Choroid plexus epithelial cell (primary cell): ENCODE measurements at places on chromosomes 4 and X.

DNA sequence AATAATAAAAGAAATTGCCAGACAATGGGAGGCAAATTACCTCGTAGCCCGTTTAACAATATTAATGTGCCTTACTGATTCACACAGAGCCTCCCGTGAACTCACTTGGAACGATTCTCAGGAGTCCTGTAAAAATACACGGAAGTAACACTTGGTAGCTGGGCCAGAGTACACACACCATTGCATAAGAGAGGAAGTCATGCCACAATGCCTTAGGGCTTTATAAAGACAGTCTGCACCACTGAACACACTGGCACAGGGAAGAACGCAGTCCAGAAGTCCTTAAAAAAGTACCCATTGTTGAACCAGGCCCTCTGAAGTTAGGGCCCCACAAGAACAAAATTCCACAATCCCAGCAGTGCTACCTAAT lies 15.1 kb downstream of the SLC2A9 start:
- peak; percentile 68 for DNase-seq

GRCh38 chr4:64899563-64899962 lies 490.3 kb upstream of the TECRL start:
- peak; percentile 4 for DNase-seq

GRCh38 chr4:150283689-150284088 lies 205.4 kb downstream of the DCLK2 start:
- DNase-seq = peak; percentile 98

GRCh38 chr4:164081371-164081770 lies 586.9 kb downstream of the TMA16 start:
- DNase-seq = no peak

DNA sequence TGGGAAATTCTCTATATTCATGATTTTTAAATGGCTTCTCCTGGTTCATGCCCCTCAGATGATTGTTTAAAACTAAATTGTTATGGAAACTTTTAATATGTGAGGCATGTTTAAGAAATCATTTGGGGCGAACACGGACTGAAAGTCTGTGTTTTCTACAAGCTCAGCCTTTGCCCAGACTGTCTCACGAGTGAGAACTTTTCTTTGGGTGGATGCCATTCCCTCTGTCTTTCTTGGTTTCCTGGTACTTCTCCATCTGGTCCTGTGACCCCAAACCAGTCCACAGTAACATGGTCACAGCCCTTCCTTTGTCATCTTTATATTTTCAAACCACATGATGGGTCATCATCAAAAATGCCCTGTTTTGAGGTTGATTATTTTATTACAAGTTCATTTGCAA lies 186.6 kb upstream of the GNPDA2 start:
- DNase-seq = no peak

DNA sequence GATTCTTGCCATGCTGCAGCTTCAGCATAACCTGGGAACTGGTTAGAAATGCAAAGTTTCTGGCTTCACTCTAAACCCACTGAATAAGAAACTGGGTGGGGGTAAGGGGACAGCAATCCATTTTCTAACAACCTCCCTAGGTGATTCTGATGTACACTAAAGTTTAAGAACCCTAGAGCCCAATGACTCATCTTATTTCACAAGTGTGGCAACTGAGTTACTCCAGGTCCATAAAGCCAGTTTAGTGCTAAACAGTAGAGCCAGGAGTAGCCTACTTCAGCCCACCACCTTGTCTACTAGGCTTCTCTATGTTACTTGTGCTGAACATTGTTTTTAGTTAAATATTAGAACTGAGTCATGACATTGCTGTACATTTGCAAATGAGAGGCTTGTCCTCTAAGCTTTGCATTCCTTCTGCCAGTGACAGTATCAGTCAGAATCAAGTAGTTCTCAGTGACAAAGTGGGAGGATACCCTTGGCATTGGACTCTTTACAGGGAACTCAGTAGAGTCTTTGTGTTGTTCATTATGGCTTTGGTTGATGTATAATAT lies 518.0 kb downstream of the RPA4 start:
- no peak for DNase-seq

GRCh38 chr4:20625426-20625825 lies 74.8 kb upstream of the PACRGL start:
- no peak for DNase-seq

- no peak for DNase-seq
Measured at GRCh38 chr4:54218736-54219135, 10.4 kb upstream of the PDGFRA start.

- DNase-seq = no peak
Measured at GRCh38 chr4:39609454-39609931, 29.2 kb downstream of the SMIM14 start.

- DNase-seq = peak; percentile 73
Measured at GRCh38 chrX:68146054-68146453, 287.2 kb downstream of the OPHN1 start.

- DNase-seq = no peak
Measured at GRCh38 chr4:8002525-8003309, 63.1 kb upstream of the AFAP1 start.

- no peak for DNase-seq
Measured at GRCh38 chrX:122626871-122627270, 557.2 kb upstream of the GRIA3 start.

DNA sequence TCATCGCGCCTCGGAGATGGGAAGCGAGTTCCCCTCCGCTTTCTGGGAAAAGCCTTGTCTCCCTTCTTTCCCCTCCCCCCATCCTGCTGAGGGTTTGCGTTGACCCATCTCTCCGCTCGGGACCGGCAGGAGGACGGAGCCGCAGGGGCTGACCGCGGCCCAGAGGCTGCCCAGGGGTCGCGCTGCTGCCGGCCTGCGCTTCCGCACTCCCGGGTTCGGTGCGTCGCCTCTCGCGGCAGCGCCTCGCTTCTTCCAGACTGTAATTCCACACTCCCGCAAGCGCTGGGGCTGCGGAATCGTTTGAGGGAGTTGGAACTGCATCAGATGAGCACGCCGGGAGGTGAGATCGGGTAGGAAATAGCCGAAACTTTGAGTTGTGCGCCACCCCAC lies 88.3 kb downstream of the BCOR start:
- peak; percentile 24 for DNase-seq

GRCh38 chr4:75549019-75549418 lies 6.8 kb upstream of the ODAPH start:
- DNase-seq = no peak

DNA sequence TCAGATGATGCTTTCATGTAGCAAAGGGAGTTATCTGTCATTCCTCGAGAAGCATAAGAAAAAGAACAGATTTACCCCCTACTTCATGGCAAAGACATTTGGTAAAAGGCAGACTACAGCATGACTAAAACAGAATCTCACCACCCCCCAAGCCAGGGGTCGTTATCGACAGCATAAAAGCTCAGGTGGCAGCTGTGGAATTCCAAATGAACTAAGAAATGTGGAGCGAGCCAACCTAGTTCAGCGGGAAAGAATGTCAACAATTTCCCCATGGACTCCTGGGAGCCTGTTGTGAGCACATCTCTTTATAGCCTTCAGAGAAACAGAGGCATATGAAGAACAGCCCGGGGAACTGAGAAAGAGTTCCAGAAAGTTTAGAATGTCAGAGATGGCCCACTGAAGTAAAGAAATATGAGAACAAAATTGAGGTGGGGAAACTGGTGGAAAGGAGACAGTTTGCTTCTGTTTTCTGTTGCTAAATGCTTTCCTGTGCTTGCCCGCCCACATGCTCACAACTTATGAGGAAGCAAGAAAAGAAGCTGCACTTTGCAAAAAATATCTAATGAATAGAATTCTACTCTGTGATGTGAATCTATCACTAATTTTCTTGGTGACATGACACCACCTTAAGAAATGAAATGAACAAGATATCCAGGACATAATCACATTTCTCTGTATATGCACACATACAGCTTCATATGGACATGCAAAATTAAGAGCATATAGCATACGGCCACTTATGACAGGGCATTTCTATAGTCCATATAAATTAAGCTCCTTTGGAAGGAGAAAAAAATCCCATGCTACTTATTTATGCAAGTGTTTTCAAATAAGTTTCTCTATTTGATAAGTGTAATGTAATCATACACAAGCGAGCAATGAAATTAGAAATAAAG lies 135.3 kb upstream of the MID1 start:
- DNase-seq = peak; percentile 74

DNA sequence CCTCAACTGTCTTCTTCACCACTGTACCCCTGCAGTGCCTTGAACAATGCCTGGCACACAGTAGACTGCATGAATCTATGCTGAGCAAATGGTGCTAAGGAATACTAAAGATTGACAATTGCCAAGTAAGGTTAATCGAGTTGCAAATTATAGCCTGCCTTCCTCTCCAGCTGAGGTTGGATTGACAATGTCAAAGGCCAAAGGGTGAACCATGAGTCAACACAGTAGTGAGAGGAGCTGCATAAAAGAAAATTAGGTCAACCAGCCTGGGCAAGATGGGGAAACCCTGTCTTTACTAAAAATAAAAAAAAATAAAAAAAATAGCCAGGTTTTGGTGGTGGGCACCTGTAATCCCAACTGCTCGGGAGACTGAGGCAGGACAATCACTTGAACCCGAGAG lies 97.1 kb upstream of the BMPR1B start:
- DNase-seq = no peak

DNA sequence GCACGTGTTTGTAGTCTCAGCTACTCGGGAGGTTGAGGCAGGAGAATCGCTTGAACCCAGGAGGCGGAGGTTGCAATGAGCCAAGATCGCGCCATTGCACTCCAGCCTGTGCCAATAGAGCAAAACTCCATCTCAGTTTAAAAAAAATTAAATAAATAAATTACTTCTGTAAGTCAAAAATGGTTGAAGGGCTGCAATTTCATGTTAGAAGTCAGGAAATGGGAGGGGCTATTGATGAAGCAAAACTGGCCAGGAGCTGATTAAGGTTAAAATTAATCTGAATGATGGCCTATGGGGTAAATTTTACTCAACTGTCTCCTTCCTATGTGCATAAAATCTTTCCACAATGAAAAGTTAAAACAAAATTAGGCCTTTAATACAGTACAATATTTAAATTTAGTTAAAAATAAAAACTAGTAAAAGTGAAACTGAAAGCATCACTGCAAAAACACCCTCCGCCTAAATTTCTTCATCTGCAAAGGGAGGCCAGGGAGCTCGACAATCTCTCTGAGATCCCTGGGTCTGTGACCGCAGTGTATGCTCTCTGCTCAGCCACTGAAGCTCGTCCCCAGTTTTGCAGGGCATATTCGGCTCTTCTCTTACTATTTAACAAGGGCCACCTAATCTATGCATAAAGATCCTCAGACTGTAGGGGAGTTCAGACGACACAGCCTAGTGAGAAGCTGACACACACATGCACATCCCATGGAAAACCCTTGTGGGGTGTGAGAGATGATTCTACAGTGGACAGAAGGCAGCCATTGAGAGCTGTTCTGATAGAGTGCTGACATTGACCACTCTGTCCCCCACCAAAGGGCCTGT lies 57.2 kb downstream of the IRF2 start:
- DNase-seq = peak; percentile 45

- peak; percentile 79 for DNase-seq
Measured at GRCh38 chr4:74451214-74451661, 6.3 kb downstream of the AREG start.

DNA sequence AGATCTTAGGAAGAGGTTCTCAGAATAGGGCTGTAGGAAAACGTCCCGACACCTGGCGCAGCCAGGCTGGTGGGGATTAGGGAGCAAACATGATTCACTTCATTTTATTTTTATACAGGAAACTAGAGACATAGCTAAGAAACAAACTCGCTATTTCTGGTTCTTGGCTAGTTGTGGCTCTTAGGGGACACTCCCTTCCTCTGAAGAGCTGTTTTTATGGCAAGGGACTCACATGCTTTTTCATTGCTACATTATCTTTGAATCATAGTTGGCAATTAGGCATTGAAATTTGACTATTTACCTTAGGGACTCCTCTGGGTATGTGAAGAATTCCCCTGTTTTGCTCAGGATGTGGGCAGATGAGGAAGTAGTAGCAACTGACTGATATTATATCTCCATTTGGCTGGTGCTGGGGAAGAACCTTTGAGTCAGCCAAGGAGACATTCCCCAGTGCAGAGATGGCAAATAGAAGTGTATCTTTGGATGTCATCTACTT lies 174.5 kb downstream of the SMIM20 start:
- DNase-seq = peak; percentile 65

GRCh38 chr4:102037566-102037965 lies 247.0 kb downstream of the BANK1 start:
- DNase-seq = peak; percentile 9

GRCh38 chr4:122718281-122718680 lies 14.2 kb upstream of the BBS12 start:
- no peak for DNase-seq

- no peak for DNase-seq
Measured at GRCh38 chrX:37765507-37765906, 14.4 kb upstream of the CYBB start.

- DNase-seq = peak; percentile 22
Measured at GRCh38 chr4:55947254-55947882, 1.4 kb upstream of the CEP135 start.

GRCh38 chrX:55342533-55343501 lies 78.1 kb upstream of the PAGE3 start:
- DNase-seq = peak; percentile 5

GRCh38 chr4:1599491-1600210 lies 84.5 kb downstream of the FAM53A start:
- DNase-seq = no peak

GRCh38 chr4:25884031-25884782 lies 21.4 kb upstream of the SEL1L3 start:
- DNase-seq = peak; percentile 74

- DNase-seq = peak; percentile 43
Measured at GRCh38 chrX:38375891-38376290, 23.5 kb downstream of the OTC start.

DNA sequence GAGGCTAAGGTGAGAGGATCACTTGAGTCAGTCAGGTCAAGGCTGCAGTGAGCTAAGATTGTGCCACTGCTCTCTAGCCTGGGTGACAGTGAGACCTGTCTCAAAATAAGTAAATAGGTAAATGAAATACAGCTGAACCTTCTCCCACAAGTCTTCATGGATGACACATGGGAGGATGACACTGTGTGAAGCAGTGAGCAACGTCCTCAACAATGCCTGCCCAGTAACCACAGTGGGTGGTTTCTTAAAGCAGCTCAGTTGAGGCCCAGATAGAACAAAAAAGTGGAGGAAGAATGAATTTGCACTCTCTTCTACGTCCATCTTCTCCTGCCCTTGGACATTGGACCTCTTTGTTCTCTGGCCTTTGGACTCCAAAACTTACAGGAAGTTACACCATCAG lies 52.7 kb downstream of the MSX1 start:
- DNase-seq = no peak

DNA sequence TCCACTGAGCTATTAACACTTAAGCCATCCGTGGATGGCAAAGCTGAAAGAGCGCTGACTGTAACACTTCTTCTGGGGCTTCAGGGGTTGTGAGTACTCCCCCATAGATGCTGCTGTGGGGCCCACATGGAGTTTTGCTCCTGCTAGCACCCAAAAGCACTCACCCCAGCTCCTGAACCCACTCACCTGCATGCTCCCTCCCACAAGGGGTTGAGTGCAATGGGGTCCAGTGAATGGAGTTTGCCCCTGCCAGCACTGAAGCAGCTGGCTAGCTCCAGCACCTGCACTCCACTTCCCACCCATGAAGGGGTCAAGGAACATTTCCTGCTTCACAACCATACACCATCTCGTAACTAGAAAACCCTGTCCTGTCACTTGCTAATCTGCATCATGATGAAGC lies 78.9 kb downstream of the IL21 start:
- no peak for DNase-seq

- DNase-seq = peak; percentile 53
Measured at GRCh38 chr4:89539797-89540711, 232.5 kb upstream of the GPRIN3 start.

GRCh38 chrX:2243913-2244460 lies 256.8 kb downstream of the DHRSX start:
- peak; percentile 19 for DNase-seq
